ENCODE measurements at places on chromosomes 1 and 21.

DNA sequence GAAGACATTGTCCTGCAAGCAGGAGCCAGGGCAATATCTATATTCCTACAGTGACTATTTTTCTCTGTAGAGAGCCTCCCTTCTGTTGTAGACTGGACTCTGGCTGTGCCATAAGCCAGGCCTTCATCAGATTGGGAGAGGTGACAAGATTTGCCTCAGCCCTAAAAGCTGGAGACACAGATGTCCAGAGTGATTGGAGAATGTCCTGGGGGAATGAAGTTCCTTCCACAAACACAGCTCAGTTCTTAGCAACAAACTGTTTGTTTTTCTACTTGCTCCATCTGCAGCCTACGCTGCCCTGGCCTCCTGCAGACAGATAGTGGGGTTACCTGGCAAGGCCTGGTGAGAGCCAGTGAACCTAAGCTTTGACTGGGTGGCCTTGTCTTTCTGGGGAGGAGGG, 29.9 kb upstream of the SNX27 start:
- DNase-seq: no peak

- DNase-seq: no peak
Measured at GRCh38 chr1:71557138-71557537, 476.3 kb upstream of the ZRANB2 start.

DNA sequence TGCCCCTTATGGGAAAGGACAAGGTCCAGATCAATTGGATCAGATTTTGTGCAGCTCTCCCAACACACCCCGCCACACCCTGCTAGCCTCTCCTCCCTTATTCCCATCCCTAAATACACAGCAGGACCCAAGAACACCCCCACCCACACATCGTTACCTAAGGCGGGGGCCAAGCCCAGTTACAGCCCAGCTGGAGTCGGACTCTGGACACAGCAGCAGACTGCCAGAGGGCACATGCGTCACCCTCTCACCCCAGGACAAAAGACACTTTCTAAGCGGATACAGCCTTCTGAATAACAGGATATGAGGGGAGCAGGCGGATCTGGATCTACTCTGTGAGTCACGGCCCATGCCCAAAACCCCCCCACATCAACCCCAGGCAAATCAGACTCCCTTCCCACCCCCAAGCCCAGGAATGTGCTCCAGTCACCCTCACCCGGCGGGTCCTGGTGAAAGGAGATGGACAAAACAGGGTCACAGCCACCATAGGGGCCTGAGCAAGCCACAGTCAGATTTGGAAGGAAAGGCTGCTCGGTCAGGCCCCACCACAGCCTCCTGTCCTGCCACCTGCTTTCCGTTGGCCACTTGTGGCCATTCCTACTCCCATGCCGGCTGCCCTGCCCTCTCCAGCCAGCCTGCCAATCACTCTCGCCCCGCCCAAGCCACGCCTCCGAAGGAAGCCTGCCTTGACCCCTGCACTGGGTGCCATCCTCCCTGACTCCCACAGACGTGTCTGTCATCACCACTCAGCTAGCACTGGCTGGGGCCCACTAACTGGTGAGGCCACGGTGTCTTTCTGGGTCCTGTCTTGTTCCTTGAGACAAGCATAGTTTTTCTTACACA, 4.0 kb downstream of the S100A16 start:
- DNase-seq: no peak

GRCh38 chr1:40636777-40637176, 28.7 kb downstream of the RIMS3 start:
- DNase-seq: no peak

- no peak for DNase-seq
Measured at GRCh38 chr1:1921459-1921862, 2.4 kb upstream of the TMEM52 start.

DNA sequence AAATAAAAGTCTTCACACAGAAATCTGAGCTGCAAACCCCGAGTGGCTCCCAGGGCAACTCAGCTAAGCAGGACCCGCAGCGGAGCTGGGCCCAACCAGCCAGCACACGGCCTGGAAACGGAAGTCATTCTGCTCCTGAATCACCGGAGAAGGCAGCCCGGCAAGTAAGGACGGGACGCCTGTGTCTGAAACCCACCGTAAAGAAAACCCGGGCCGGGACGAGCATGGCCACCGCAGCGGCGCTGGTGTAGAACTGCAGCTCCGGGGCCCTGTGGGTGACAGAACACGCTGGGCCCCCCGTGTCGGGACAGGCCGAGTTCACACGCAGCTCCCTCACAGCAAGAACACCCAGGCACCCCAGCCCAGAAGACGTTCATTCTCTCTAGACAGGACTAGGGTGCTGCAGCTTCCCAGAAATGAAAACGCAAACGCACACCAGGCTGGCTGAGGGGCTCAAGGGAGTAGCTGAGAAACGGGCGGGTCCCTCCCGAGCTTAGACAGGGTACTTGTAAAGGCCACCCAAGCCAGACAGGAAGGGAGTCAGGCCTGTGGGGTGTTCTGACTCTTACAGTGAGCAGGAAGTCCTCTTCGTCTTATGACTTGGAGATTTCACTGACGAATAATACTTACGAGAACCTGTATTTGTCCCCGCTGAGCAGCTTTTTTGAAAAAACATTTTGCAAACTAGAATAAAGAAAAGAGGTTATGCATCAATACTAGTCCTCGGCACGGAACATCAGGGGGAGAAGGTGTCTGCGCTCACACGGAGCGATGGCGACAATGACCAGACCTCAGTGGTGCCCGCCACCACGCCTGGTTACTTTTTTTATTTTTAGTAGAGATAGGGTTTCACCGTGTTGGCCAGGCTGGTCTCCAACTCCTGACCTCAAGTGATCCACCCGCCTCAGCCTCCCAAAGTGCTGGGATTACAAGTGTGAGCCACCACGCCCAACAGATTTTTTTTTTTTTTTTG, 10.9 kb upstream of the CDK11B start:
- DNase-seq: no peak

DNA sequence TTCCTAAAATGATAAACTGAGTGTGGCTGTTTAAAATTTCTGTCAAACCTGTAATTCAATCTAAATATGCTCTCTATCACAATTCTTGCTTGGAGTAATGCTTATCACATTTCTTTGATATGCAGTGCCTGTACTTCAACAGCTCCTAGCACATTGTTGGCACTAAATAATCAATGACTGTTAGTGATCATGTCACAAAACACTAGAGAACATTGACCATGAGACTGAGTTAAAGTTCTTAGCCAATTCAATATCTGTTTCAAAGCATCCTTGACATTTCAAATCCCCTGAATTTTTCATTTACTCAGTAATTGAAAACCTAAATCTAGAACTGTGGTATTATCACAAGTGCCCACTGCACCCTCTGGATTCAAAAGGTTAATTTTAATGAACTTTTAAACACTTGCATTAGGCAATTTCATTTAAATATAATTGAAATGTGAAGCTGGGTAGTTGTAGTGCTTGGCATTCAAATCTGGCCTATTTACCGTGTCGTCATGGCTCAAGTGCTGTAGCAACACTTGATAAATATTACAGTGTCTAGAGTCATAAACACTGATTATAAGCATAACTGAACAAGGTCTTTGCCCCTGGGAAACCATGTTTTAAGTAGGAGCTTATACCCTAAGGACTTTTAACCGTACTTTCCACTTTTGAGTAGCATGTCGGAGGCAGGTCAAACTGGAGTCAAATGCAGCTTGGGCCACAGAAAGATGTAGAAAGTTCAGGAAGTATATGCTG, 143.6 kb downstream of the LRRC7 start:
- DNase-seq: no peak

DNA sequence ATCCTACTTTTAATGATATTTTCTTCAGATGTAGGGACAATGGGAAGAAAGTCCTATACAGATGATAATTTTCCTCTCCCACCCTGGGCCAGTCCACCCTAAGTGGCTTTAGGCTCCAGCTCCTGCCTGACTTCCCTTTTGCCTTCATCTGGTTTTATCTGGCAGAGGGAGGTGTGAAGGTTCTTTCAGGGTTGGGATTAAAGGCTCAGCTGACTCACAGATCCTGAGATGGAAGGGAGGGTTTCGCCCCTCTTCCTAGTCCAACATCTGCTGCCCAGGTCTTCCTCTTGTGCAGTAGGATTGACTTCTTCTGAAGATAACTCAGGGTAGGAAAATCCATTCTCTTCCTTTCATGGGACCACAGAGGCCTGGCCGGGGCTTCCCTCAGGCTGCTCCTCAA, 362.4 kb upstream of the KAZN start:
- no peak for DNase-seq

- DNase-seq: no peak
Measured at GRCh38 chr21:42360317-42360716, 6.0 kb downstream of the TFF1 start.

DNA sequence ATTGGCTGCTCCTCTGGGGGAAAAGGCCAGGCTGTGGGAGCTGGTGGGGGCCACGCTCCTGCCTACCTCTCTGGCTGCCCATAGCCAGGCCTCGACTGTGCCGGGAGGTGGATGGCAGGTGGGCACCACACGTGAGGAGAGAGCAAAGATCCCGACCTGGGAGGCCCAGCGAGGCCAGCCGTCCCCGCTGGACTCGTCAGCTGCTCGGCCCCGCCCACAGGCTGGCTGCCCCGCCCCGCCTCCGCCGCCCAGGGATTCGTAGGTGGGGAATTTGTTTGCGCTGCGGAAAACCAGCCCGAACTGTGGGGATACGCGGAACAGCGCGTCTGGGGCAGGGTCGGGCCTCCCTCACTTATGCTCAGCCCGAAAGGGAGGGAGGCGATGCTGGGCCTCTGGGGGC, 31.7 kb downstream of the TP73 start:
- no peak for DNase-seq

GRCh38 chr21:32496568-32496967, 84.1 kb downstream of the EVA1C start:
- no peak for DNase-seq

DNA sequence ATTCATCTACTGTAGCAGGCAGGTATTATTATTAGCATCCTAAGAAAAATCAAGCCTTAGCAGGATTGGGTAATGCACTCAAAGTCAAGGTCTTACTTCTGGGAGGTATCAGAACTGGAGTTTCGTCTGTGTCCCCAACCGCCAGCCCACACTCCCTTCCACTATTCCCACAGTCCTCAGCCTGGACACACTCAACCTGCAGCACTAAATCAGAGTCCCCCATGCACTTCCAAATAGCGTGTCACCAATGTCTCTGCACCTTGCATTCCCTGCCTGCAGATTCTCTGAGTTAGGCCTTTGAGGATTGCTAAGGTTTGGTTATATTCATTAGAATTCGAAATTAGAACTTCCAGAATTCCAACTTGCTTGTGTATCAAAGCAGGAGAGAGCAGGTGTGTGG, 3.9 kb downstream of the LYPD8 start:
- DNase-seq: no peak

GRCh38 chr1:215128504-215128903, 46.0 kb downstream of the KCNK2 start:
- no peak for DNase-seq

Measured in stimulated activated CD8-positive, alpha-beta memory T cell treated with anti-CD3 and anti-CD28 coated beads, Interleukin-4, amount 100 ng/mL, for 1 hour (primary cell).